ENCODE measurements at places on chromosomes 6 and 20.

DNA sequence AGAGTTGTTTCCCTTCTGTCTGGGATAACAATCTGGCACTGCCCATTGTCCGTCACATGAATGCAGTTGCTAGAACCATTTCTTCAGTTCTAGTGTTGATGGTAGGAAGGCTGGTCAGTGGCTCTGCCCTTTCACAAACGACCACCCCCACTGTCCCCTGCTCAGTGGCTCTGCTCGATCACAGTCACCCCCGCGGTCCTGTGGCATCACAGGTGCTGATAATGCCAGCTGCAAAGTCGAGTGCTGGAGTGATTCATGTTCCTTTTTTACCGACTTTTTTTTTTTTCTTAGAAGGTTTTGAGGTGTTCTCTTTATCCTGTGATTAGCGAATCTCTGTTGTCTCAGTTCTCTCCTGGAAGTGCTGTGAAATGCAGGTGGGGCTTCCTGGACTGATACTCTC lies 22.8 kb downstream of the FAM120B start:
- no peak for DNase-seq

DNA sequence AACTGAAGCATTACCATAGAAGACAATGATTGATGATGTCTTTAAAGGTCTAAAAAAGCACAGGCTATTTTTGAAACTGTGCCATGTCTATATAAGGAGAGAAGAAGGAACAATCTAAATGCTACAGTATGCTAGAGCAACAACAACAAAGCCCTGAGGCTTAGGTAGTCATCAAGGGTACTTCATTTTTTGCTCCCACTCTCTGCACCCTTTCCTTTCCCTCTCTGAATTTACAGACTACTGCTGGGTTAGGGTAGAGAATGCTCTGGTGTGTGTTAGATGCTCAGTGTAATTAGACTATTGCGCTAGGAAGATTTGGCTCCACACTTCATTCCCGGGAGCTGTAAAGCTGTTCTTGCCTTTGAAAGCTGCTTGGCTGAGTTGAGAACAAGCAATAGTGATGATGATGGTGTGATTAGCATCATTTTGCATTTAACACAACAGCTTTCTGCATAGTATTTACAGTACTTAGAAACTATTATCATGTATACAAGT lies 1262.5 kb upstream of the CITED2 start:
- no peak for DNase-seq

- DNase-seq = no peak
Observed at GRCh38 chr6:10449751-10450150, 34.9 kb upstream of the TFAP2A start.

GRCh38 chr20:56766528-56766927 lies 137.4 kb downstream of the TFAP2C start:
- DNase-seq = no peak

DNA sequence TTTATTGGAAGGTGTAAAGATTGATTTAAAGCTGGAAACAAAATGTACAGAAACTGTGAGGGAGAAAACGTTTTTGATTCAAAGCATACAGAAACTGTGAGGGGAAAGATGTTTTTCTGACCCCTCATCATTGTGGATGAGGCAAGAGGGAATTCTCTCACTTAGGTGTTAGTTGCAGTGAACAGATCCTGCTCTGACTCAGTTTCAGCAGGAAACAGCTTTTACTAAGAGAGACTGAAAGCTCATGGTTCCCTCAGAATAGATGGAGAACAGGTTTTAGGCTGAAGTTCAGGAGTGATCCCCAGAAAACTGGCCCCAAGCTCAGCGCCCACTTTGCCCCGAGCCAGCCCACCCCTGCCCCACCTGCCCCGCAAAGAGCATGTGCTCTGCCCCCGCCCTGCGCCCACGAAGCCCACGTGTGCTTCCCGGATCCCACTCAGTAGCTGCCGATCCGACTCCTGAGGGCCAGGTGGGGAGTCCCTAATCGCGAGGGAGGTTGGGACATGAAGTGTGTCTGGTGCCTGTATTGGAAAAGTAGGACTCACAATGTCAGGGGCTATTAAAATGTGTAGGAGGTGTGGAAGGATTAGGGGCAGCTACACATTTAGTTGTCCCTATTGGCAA lies 41.2 kb downstream of the DUSP22 start:
- no peak for DNase-seq

GRCh38 chr6:26420688-26421171 lies 18.7 kb downstream of the BTN3A1 start:
- DNase-seq = no peak

GRCh38 chr6:95084867-95085266 lies 492.5 kb upstream of the MANEA start:
- DNase-seq = no peak
